SW480 (cell line): ENCODE measurements at places on chromosomes 3 and 15.
A peak's percentile ranks its signal among the peaks of the same experiment; 100 is the strongest.

- no peak for DNase-seq
These were observed 575.1 kb downstream of the FOXP1 start for GRCh38 chr3:71008350-71008935.

DNA sequence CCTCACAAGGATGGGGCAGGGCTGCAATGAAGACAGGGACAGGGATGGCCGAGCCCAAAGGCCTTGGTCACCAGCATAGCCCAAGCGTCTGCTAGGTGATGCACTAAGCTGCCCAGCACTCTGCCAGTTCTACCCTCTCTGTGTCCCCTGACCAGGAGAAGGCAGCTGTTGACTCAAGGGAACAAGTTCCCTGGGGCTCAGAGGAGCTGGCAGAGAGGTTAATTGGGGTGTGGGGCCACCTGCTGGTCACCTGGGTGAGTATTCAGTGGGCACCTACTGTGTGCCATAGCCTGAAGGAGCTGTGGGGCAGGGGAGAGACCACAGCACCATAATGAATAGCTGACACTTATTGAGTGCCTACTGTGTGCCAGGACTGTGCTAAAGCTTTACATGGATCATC is 22.0 kb upstream of the DOCK3 start:
- DNase-seq: peak; percentile 57

- DNase-seq: no peak
These were observed 41.2 kb downstream of the HES1 start for GRCh38 chr3:194177141-194177540.

GRCh38 chr3:124845406-124845805 is 41.8 kb downstream of the ITGB5 start:
- peak; percentile 20 for DNase-seq

- DNase-seq: peak; percentile 46
These were observed 731 bp downstream of the ZNF710 start for GRCh38 chr15:90001683-90002427.

DNA sequence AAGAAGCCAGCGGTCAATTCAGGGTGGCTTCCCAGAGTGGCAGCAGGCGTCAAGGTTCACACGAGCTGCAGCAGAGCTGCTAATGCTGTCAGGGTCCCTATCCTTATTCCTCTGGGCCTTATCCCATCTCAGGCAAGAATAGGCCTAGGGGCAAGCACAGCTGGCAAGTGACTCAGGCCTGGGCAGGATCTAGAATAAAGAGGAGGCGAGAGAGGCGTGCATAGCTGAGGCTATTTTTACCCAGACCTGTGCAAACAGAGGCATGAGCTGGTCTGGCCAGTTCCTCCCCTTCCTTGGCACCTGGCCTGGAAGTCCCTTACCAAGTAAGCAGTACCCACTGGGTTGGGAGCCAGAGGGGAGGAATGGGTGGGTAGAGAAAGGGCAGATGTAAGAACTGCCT is 12.2 kb upstream of the VIPR1 start:
- DNase-seq: no peak

GRCh38 chr3:122760453-122761271 is 33.0 kb downstream of the HSPBAP1 start:
- no peak for DNase-seq

DNA sequence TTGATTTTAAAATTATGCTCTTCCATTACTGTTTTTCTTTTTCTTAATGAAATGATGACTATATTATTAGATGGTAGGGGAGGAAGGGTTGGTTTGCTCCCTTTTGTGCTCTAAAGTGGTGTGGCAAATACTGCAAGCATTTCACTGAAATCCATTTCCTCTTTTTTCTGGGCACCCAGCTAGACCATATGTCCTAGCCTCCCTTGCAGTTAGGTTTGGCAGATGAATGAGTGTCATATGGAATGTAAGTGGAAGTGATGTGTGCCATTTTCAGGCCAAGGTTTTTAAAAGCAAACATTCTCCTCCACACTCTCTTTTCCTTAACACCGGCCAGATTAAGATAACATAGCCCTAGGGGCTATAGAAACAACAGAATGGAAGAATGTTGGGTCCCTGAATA is 363.0 kb downstream of the FGF12 start:
- DNase-seq: no peak

GRCh38 chr15:27062951-27063350 is 92.0 kb downstream of the GABRG3 start:
- no peak for DNase-seq

DNA sequence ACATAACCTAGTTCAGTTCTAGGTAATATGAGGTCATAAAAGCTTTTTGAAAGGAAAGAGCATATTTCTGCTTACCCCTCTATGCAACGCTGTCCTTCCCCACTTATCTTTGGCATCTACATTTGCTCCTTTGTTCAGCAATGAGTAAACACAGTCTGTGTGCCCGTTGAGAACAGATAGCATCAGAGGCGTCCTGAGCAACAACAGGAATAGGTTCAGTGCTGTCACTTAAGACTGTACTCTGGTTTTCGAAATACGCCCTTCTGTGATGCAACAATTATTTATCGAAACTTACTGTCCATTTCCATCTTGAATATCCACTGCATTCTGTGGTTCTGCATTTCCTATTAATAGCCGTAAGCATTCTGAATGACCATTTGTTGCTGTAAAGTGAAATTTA is 84.4 kb downstream of the BTD start:
- no peak for DNase-seq

DNA sequence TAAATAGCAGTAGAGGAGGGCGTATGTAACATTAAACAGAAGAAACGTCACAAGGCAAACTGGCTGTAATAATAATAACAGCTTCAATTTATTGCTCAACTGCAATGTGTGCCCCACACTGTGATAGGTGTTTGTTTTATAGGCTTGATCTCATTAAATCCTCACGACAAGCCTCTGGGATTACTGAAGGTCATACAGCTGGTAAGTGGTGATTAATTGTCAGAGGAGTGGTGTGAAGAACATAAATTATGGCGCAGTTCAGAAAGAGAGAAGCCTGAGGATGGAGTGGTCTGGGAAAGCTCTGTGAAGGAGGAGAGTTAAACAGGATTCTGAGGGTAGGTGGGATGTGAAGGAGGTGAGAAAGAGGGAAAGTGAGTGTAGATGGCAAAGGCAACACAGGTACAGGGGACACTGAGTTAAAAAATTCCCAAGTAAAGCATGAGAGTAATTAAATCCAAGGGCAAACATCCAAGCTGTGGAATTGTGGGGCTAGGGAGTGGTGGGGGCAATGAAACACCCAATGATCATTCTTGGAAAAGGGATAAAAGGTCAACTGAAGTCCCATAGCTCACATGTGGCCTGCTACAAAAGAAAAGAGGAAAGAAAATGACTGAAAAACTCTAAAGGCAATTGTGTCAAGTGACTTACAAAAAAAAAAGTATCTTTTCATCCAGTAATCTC is 16.5 kb upstream of the GLCE start:
- DNase-seq: no peak

DNA sequence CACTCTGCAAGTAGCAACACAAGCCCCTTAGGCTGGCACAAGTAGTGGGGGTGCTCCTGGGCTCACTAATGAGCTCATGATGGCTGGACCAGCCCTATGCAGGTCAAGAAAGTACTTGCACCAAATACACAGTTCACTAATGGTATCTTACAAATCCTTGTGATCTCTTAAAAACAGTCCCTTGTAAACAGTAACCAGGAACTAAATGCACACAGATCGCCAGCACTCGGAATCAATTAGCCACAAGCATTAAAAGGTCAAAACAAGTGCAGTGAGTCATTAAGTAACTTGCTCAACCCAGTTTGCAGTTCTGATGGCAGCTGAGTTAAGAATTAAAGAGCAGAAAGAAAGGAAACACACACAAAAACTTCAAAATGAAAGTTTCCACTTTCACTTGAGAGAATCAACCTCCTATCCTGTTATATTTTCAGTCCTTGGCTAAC is 43.2 kb downstream of the ARHGEF3 start:
- DNase-seq: peak; percentile 33

GRCh38 chr15:61644550-61644949 is 415.4 kb upstream of the RORA start:
- DNase-seq: no peak

- DNase-seq: no peak
These were observed 757.8 kb downstream of the AGBL1 start for GRCh38 chr15:86837294-86838061.

GRCh38 chr3:69767571-69767970 is 28.3 kb downstream of the MITF start:
- no peak for DNase-seq

DNA sequence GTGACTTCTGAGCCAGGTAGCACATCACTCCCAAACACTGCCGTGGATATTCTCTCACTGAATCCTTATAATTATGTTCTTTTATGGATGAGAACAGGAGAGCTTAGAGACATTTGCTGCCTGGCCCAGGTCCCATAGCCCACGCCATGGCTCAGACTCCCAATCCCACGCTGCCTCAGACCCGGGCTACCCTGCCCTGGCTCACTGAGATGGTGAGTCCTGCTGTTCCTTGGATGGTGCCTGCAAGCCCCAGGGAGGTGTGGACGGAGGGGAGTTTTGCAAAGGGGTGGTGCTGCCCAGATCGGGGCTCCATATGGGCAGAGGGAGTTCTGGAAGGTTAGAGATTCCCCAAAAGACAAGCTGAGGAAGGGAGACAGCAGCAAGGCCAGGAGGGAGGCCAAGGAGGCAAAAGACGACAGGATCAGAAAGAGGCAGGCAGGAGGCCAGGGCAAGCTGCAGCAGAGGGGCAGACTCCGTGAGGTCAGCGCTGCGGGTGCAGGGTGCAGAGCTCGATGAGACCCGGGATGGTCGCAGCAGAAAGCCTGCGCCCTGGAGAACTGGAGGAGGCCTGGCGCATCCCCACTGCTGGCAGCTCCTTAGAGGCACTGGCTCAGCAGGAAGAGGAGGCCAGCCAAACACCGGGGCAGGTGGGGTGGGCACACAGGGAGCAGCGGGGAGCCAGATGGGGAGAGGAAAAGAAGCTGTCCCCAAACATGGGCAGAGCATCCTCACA is 95.7 kb upstream of the ALDH1A3 start:
- DNase-seq: no peak

DNA sequence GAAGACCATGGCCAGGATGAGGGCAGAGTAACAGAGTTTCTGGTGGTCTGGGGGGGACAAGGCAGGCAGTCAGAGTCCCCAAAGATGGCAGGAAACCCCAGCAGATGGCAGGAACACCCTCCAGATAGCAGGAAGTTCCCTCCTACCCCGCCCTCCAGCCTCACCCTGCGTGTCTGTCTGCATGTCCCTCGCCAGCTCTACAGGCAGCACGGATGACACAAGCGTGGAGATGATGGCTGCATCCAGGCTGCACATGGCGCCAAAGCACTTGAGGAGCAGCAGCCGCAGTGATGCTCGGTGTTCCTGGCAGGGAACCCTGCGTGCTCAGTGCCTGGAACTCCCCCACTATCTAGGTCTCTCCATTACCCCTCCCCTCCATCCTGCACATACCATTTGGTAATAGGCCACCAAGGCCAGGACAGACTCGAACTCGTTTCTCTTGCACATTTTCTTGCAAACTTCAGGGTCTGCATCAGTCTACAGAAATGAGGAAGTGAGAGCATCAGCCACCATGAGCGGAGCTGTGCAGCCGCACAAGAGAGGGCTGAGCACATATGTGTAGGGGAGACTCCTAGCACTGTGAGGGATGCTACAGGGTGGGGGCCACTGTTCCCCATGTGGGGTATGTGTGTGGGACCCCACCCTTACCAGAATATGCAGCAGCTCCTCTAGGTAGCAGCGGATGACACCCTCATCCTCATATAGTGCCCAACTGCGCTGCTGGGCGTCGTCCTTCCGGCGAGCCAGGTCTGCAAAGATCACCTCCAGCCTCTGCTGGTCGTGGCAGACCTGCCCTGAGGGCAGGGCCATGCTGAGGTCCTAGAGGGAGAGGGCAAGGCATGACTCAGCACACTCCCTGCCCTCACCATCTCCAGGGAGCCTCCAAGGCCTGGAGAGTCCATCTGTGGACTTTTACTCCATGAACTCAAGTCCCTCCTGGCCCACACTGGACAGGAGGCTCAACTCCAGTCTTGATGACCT is 6.0 kb downstream of the NCKIPSD start:
- DNase-seq: no peak

GRCh38 chr15:99480016-99480810 is 85.6 kb upstream of the MEF2A start:
- no peak for DNase-seq

GRCh38 chr3:24086206-24086605 is 141.1 kb downstream of the NR1D2 start:
- DNase-seq: no peak

GRCh38 chr15:88663141-88663621 is 24.4 kb downstream of the ISG20 start:
- DNase-seq: no peak
